HT-29 (cell line): ENCODE measurements at places on chromosomes 6 and 20.
A peak's percentile ranks its signal among the peaks of the same experiment; 100 is the strongest.

DNA sequence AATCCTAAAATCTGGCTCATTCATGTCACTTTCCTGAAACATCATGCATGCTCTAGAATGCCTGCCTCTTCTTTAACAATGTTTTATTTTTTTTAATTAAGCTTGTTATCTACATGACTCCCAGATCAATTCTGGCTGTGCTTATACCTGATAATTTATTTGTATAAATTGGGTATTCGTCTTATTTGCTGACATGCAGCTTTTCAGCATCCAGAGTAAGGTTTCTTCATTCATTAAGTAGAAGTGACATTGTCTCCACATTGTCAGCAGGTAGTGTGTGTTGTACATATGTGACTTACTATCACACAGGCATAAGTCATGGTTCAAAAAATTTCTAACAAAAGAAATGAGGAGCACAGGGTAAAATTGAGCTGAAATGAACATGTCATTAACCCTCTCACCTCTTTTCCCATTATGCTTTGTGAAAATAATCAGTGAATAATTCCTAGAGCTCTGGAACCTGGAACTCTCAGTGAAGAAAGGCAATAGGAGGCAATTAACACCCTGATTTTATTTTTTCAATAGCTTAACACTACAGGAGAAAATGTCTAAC lies 157.4 kb downstream of the OPRM1 start:
- no peak for DNase-seq

DNA sequence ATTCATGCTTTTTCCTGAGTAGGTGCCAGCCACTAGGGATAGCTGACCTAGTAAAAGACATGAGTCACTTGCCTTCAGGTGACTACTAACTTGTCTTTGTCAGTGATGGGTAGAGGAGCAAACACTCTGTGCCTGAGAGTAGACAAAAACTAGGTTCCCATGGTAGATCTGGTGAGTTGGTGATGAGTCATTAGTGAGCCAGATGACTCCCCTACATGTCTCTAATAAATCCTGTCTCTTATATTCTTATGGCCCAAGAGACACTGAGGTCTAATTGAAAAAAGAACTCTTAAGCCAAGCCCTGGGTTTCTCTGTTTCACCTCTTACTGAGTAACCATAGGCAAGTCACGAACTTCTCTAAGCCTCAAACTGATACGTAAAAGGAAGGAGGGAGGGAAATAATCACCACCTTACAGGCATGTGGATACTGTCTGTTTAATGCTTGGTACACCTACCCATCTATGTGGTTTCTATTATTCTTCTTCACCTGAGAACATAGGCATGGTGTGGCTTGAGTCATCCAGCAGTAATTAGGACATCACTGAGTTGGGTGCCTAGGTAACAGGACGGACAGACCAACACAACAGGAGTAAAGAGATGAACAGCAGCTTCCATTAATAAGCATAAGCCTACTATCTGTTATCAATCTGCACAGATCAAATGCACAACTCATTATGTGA lies 20.3 kb downstream of the TTPAL start:
- DNase-seq = no peak

DNA sequence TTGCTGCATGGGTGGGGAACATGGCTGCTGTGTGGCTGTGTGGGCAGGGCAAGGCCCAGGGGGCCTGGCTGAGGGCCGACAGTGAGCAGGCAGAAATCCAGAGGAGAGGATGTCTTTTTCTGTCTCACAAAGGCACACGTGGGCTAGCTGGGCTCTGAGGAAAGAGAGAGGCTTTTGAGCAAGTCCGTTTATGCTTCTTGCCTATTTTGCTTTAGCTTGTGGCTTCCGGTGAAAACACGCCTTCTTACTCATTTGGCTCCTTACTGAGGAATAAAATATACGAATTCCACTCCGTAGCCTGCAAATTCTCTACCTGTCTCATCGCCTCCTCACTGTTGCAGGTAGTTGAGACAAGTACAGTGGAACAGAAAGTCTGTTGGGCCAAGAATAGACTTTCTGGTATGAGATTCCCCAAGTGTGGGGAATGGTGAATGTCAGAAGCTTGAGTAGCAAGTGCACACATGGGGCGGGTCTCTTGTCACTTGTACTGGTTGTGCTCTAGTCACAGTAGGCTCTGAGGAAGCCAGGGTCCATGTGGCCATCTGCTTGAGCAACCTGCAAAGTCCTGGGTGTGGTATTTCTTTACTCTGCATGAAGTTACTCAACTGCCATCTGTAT lies 28.4 kb downstream of the WRNIP1 start:
- no peak for DNase-seq

DNA sequence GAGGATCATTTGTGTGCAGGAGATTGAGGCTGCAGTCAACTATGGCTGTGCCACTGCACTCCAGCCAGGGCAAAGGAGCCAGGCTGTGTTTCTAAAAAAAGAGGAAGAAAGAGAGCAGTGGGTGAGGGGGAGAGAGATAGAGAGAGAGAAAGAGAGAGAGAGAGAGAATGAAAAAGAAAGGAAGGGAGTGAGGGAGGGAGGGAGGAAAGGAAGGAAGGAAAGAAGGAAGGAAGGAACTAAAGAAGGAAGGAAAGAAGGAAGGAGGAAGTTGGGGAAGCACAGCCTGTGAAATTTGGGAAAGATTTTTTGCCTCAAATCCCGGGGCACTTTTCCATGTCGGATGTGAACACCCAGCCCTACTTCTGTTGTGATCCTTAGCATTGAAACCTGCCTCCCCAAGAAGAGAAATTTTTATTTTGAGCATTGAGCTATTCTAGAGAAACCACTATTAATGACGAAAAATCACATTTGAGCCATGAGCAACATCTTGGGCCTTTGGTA lies 57.8 kb downstream of the FOXA2 start:
- DNase-seq = no peak

DNA sequence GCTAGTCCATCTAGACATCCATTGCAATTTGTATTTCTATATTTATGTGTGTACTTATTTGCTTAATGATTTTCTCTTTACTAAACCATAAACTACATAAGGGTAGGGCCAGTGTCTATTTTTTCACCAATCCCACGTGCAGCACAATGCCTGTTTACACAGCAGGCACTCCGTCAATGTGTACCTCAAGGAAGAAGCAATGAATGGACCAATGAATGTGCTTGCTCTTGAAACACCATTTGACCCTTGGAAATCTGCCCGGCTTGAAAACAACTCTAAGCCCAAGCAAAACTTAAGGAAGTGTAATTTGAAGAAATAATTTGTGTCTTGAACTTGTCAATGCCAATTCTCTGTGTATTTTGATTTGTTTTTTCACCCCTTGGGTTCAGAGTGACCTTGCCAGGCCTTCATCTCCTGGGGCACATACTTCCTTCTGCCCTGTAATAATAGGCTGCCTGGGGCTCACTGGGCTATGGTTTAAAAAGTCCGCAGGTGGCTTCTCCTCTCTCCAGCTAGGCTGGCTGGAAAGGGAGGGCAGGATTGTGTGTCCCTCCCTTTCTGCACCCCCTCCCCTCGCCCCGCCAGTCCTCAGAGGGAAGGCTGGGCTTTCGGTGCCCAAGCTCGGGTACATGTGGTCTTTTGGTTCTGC lies 140.8 kb upstream of the ARMC2 start:
- no peak for DNase-seq

- DNase-seq = no peak
Observed at GRCh38 chr6:5833120-5833519, 173.6 kb downstream of the NRN1 start.

DNA sequence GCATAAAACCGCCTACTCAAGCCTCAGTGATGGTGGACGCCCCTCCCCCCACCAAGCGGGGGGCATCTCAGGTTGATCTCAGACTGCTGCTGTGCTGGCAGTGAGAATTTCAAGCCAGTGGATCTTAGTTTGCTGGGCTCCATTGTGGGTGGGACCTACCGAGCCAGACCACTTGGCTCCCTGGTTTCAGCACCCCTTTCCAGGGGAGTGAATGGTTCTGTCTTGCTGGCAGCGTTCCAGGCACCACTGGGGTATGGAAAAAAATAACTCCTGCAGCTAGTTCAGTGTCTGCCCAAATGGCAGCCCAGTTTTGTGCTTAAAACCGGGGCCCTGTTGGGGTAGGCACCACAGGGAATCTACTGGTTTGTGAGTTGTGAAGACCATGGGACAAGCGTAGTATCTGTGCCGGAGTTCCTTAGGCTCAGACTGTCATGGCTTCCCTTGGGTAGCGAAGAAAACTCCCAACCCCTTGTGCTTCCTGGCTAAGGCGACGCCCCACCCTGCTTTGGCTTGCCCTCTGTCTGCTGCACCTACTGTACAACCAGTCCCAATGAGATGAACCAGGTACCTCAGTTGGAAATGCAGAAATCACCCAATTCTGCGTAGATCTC lies 1334.5 kb upstream of the ADGRB3 start:
- no peak for DNase-seq

- DNase-seq = no peak
Observed at GRCh38 chr6:10586302-10586701, 65.2 kb downstream of the GCNT2 start.

GRCh38 chr20:11852189-11852588 lies 65.5 kb upstream of the BTBD3 start:
- no peak for DNase-seq

DNA sequence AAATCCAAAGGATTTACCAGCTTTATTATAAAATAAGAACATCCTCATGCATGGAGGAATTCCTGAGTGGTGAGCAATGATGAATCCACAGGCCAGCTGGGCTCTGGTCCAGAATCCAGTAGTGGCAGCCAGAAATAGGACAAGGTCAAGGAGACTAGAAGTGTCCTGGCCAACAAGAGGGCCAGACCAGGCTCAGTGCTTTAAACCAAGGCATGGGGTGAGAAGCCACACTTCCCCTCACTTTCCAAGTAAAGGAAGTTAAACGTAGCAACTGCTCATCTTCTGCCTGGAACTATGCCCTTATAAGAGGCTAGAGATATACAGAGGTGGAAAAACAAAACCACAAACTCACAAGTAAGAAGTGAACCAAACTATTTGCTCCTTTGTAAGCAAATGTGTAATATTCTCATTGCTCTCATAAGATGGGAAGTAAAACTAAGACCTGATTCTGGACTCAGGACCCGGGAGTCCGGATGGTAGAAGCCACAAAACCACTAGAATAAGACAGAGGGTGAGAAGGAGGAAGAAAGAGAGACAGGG lies 253.2 kb downstream of the UST start:
- DNase-seq = no peak

DNA sequence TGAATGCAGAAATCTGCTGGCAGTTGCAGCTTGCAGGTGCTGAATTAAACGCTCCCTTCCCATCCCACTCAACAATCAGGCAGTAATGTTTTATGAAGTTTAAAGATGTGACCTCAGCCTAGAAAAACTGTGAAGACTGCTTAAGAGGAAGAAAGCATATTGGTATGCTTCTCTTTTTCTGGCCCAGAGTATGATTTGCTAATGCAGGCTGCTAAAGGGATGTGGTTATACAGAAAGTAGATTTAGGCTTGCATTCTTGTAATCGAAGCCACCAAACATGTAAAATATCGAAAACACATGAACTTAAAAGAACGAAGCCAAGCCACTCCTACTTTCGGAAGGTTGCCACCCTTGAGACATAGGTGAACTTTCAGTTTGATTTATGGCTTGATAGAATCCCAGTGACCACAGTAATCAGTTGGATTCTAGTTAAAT lies 40.7 kb downstream of the MAP3K5 start:
- no peak for DNase-seq

DNA sequence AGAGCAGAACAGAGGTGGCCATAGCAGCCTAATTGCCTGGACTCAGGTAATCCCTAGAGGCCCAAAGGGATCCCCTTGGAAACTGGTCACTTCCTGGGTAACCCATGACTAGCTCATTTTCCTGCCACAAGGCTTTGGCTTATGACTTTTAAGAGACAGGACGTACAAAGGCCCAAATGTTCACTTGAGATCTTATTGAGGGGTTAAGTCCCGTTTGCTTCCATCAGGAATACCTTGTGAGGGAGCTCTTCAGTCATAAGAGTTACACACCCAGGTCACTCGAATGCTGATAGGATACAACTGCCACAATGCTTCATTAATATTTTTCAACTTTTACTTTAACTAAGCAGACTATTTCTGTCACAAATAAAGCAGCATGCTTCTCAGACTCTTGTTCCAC lies 51.7 kb downstream of the TMEM170B start:
- no peak for DNase-seq

DNA sequence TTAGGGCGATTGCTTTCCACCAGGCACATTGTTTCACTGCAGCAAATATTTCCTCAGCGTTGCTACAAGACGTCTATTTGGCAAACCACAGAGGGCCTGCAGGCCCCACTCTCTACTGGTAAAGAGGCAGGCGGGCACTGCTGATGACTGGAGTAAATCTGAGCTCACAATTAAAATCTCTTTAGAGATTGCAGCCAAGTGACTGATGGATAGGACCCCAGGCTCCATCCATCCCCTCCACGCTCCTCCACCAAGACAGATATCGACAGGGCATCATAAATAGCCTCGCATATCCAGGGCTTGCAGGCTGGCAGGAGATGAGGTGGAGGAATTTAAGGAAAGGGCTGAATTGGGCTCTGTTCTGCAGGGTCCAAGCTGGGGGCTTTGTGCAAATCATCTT lies 50.4 kb upstream of the MDGA1 start:
- no peak for DNase-seq

DNA sequence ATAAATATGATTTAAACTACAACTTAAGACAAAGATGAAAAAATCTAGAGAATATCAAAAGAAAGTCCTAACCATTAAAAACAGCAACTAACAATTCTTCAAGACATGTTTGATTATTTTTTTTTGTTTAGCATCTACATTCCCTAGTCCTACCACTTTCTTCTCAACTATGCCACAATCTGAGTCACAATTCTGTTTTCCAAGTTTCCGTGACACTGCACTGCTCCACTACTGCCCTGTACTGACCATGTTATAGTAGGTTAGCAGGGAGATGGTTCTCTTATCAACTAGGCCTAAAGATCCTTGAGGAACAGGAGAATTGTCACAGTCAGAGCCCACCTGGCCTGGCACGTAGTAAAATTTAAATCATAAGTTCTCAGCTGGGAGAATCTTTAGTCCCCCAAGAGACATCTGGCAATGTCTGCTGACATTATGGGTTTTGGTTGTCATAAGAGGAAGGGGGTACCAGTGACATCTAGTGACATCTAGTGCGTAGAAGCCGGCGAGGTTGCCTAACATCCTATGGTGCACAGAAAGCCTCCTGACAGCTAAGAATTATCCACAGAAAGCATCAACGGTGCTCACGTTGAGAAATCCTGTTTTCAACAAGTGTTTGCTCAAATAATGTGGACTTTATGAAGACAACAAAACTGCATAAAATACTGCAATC lies 100.5 kb downstream of the PDE10A start:
- DNase-seq = no peak

GRCh38 chr6:114249522-114249921 lies 93.3 kb downstream of the HS3ST5 start:
- DNase-seq = no peak

DNA sequence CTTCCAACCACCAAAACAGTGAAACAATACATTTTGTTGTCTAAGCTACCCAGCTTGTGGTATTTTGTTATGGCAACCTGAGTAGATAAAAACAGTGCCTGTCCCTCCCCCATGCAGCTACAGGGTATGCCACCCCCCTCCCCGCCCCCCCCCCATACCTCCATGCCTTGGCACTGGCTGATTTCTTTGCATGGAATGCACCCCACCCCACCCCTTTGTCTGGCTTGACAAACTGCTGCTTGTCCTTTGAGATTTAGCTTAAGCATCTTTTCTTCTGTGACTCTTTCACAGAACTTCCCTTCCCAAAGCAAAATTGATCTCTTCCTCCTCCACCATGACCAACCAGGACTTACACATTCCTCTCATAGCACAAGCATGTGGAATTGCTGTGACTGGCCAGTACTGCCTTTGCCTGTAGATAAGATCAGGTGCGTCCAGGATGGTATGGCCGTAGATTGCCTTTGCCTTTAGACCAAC lies 64.6 kb upstream of the ADGRF1 start:
- peak; percentile 88 for DNase-seq

- DNase-seq = no peak
Observed at GRCh38 chr6:42707595-42707994, 14.8 kb downstream of the PRPH2 start.
